ENCODE measurements at places on chromosomes 7 and 10.
A peak's percentile ranks its signal among the peaks of the same experiment; 100 is the strongest.

GRCh38 chr7:3787717-3788264, 486.7 kb downstream of the SDK1 start:
- no peak for DNase-seq

- DNase-seq: no peak
Observed at GRCh38 chr10:109616359-109616980, 306.8 kb downstream of the XPNPEP1 start.

DNA sequence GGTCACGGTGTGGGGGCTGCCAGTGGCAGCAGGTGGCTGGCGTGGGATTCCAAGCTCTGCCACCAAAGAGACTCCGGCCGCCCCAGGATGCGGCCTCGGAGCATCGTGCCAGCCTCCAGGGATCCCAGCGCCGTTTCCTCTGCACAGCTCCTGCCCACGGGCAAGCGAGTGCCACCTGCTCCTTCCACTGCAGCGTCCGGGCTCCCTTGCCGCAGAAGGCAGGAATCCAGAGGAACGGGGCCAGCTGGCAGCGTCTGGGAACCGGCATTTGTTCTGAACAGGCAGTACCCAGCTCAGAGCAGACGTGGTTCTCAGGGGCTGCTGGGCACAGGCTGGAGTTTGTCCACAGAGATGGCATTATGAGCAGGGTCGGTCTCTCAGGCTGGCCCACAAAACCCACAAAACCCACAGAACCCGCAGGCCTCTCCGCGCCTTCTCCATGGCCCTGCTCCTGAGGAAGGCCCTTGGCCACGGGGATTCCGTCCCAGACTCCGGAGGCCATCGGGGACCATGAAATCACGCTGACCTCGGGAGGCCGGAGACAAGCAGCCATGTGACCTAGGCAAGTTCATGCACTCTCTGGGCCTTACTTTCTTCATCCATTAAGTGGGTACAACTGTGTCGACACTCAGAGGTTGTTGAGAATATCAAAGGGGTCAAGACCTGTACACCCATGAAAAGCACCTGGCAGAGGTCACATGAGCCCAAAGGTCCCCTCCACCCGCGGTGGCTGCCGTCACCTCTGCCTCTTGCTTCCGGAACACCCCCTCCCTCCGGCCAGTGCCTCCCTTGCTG, 72.1 kb upstream of the TNRC18 start:
- no peak for DNase-seq

DNA sequence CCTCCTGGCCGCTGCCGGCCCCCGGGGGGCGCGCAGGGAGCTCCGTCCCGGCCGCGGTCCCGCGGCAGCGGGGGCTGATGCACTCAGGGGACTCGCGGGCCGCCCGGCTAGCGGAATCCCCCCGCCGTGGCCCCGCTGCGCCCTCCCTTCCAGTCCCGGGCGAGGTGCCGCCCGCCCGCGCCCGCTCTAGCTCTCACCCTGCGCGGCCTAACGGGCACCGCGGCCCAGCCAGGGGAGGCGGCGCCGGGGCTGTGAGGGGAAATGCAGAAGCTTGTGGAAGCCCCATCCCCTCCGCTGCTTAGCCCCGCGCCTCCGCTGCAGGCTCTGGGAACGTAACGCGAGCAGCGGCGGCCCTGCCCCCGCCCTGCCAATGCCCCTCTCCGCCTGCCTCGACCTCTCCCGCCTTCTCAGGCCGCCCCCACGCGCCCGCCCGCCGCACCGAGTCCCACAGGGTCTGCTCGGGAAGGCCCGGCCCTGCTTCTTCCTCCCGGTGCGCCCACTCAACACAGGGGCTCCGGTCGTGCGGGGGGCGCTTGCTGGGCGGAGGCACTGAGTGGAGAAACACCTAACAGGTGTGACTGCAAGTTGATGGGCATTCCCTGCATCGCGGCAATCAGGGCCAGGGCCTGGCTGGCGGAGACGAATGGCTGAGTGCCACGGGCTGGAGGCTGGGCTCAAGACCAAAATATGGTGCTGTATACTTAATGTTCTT, 384 bp upstream of the TMEM229A start:
- DNase-seq: peak; percentile 14

DNA sequence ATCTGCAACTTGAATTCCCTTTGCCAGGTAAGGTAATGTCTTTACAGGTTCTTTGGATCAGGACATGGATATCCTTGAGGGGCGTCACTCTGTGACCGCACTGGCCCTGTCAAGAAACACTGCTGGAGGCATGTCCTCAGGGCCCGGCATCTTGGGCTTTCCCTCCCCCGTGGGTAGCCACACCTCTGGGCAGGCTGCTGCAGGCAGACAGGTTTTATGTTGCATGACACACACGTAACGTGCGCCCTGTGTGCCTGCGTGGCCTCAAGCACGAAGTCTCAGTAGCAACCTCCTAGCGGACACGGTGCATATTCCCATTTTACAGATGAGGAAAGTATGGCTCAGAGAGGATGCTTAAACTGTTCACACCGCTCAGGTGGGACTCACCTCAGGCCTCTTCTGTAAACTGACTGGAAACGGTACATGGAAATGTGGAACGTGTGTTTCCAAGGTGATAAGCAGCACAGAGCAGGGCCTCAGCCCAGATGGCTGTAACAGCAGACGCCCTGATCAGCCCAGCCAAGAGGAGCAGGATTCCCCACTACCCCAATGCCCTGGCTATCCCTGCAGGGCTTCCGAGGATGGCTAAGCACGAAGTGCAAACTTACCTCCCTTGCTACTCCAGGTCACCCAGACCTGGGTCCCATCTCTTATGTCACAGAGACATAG, 553.6 kb downstream of the TCERG1L start:
- no peak for DNase-seq

GRCh38 chr10:29646960-29647461, 12.2 kb upstream of the SVIL start:
- DNase-seq: no peak

DNA sequence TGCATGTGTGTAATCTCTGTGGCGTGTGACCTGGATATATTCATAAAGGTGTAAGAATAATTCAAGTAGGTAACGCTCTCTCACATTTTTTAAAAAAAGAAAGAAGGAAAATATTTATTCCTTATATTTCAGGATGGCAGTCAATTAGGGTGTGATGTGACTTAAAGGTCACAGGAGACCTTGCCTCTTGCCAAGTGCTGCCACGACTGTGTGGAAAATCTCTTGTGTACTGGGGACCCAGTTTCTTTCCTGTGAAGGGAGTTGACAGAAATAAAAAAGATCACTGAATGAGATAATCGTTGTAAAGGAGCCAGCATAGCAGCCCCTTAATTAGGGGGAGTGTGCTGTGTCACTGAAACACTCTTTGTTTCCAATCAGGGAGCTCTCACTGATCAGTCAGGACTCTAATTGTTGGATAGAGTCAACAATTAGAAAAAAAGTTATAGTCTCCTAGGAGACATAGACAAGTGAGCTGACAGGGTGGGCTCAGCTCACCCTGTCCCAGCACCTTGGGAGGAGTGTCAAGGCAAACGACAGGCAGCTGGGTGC, 31.1 kb downstream of the PTPRE start:
- DNase-seq: no peak

DNA sequence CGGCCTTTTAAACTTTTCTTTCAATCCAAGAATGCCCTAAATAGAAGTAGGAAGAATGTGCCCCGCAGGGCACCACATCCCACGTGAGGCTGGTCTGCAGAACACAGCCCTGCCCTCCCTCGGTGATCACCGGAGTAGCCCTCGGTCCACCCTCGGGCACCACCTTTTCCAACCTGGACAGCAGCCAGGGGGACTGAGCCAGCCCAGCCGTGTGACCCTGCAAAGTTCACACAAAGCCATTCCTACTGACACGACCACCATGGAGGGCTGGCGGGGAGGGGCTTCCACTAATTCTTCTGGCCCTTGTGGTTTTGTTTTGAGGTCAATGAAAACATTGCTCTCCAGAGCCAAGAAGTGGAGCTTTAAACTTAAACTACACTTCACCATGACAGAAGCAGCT, 132.2 kb downstream of the TCERG1L start:
- DNase-seq: no peak

GRCh38 chr10:4213441-4213840, 428.4 kb upstream of the KLF6 start:
- DNase-seq: no peak

- DNase-seq: no peak
Observed at GRCh38 chr10:71705582-71705981, 14.0 kb downstream of the C10orf105 start.

DNA sequence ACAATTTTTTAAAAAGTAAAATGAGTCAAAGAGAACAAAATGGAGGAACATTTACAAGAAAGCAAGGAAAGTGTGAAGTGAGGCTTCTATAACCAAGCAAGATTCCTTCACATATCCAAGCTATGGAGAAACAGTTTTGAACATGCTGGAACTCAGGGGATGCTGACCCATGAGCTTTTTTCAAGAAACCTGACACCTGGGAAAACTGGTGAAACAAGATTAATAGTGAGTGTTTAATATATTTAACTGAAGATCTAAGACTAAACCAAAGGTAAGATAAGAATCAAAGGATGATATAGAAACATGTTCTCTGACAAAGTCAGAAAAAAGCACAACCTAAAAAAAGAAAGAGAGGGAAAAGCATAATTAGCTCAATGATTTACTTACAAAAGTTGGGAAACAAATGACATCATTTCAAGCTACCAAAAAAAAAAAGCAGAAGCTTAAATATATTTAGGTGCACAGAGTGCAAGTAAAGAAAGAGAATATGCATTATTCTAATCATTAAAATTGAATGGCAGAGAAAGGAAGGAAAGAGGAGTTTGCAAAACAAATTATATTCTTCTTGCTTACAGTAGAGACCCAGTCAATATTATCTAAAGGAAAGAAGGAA, 24.9 kb downstream of the C7orf25 start:
- DNase-seq: no peak

DNA sequence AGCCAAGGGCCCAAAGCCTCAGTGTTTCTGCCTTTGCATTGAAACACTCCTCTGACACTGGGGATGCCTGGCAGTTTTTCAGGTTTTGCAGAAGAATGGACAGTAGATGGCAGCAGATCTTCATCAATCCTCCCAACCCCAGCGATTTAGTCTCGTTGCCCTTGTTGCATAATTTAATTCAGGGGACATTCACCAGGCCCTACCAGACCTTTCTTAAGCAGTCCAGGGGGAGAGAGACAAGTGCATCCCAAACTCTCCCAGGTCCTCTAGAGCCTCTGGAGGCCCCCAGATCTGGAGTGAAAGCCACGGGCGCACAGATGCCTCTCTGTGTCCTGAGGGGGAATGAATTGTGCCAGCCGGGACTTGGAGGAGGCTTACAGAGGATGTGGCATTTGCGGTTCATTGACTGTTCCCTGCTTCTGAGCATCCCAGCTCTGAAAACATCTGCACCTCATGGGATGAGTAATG, 29.6 kb downstream of the MINDY4 start:
- peak; percentile 40 for DNase-seq

DNA sequence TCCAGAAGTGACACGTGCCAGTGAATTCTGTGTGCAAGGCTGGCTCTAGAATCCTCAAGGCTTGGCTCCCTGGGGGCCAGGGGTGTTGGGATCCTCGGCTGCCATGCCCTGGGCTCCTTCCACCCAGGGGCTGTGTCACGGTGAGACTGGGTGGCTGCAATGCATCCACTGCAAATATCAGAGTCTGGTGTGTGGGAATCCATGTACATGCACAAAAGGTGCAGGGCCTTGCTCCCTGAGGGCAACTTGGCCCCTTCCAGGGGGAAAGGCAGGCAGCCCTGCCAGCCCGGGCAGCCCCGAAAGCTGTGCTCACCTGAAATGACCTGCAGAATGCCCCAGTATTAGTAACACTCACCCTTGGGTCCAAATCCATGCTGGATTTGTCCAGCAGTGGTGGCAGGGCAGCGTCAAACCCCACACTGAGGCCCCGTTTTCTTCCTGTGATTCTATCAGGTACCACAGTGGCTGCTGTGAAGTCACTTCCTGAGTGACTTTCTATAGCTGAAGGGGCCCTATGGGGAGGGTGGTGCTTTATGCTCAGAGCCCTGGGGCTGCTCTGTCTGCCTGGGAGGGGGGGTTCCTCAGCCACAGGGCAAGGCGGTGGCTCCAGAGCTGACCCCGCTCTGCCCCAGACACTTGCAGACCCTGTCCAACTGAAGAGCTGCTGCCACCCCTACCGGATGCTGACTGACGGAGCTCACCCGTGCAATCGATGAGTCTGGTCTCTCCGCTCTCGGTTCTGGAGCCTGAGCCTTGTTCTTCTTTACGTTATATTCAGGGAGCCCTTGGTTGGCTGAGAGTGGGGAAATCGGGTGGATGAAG, 317.7 kb downstream of the GLRX3 start:
- DNase-seq: no peak

GRCh38 chr7:78792006-78792405, 661.5 kb downstream of the MAGI2 start:
- DNase-seq: no peak

- no peak for DNase-seq
Observed at GRCh38 chr10:110403593-110403992, 94.1 kb upstream of the DUSP5 start.

DNA sequence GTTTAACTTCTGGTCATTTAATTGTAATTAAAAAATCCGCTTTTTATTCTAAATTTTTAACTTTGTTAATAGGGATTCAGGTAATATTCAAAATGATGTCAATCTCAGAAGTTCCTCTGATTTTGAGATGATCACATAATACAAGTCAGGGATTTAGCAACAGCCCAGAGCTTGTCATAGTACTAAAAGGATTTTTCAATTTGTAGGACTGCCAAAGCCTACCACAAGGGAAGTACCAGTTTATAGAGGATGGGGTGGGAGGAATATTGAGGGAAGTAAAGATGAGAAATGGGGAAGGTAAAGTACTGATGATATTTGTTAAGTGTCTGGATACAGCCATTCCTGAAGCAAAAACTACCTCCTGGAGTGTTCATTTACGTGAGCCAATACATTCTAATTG, 278.2 kb upstream of the TEX47 start:
- no peak for DNase-seq

- DNase-seq: no peak
Observed at GRCh38 chr7:135859538-135859937, 110.9 kb upstream of the FAM180A start.

- DNase-seq: no peak
Observed at GRCh38 chr7:69947998-69948397, 349.7 kb downstream of the AUTS2 start.

DNA sequence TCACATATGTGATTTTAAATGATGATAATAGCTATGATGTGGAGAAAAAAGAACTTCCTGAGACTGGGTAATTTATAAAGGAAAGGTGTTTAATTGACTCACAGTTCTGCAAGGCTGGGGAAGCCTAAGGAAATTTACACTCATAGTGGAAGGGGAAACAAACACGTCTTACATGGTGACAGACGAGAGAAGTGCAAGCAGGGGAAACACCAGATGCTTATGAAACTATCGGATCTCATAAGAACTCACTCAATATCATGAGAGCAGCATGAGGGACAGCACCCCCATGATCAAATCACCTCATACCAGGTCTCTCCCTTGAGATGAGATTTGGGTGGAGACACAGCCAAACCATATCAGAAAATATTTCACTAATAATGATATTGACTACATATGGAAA, 4.1 kb upstream of the LIPN start:
- peak; percentile 26 for DNase-seq
